ENCODE measurements at places on chromosomes 7 and 10.

DNA sequence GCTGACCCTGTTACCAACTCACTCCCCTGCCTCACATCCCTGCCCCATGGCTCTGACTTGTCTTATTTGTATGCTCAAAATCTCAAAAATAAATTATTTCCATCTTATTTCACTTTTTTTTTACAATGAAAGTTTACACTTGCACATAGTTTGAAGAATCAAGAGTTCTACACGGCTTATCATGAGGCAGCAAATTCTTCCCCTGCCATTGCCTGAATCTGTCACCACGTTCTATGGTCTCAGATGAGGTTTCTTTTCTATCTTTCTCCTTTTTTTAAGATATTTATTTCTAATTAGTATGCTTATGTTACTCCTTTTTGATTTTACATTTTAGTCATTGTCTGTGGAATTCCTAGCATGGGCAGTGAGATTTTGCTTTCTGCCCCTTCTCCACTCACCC lies 28.4 kb downstream of the ARHGAP22 start:
- no peak for DNase-seq

DNA sequence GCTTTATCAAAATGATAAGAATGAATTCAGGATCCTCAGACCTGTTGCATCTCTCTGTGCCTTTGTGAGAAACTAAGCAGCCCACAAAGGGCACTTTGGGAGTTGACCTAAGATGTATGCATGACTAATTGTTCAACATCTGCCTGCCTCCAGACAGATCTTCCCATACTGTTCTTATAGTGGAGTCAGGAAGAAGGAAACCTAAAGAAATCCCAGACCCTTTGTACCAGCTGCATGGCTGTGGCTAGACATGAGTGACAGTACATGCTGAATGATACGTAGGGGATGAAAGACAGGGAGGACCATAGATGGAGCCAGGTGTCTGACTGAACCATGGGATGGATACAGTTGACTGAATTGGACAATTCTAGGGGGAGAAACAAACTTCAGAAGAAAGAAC lies 148.7 kb upstream of the PCGF5 start:
- DNase-seq, result no peak

- DNase-seq, result no peak
Observed at GRCh38 chr7:158055726-158056510, 531.7 kb downstream of the PTPRN2 start.

- DNase-seq, result no peak
Observed at GRCh38 chr10:71440506-71441035, 43.9 kb downstream of the CDH23 start.

GRCh38 chr7:94303695-94304094 lies 91.0 kb upstream of the COL1A2 start:
- DNase-seq, result no peak

GRCh38 chr7:103148131-103148993 lies 537 bp downstream of the NAPEPLD start:
- no peak for DNase-seq

DNA sequence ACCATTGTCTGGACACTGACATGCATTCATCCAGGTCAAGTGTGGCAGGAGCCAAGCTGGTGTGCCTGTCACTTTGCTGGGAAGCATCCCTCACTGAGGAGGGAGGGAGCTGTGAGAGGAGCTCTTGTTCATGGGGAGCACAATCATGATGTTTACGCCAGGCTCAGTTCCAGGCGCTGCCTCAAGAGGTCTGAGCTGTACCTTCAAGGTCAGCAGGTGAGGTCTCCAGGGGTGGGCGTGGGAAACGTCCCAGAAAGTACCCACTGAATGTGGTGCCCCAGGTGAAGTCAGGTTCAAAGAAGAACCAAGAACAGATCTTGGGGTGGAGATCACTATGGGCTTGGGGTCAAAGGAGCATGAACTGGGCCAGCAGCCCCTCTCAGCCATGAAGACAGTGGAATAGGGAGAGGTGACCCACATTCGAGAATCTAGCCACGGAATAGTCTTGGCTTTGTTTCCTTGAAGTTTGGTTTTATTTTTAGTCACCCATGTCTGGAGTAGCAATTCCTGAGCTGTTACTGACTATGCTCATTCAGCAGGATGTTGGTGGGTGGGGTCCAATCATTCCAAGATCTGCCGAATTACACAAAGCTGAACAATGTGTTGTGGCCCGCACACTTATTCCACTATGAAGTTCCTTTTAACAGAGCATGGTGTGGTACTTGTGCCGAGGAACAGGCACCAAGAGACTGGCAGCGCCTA lies 29.3 kb downstream of the NPS start:
- no peak for DNase-seq

DNA sequence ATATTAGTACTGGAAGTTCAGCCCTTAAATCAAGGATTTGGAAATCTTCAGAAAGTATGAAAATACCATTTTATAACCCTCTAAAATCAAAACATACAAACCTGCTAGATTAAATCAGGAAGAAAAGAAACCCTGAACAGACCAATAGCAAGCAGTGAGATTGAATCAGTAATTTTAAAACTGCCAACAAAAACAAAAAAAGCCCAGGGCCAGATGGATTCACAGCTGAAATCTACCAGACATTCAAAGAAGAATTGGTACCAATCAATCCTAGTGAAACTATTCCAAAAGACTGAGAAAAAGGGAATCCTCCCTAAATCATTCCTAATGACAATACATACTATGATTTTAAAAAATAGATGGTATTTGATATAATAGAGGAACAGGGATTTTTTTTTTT lies 70.1 kb downstream of the MCU start:
- DNase-seq, result no peak

- no peak for DNase-seq
Observed at GRCh38 chr7:130174237-130174959, 30.8 kb downstream of the TMEM209 start.

DNA sequence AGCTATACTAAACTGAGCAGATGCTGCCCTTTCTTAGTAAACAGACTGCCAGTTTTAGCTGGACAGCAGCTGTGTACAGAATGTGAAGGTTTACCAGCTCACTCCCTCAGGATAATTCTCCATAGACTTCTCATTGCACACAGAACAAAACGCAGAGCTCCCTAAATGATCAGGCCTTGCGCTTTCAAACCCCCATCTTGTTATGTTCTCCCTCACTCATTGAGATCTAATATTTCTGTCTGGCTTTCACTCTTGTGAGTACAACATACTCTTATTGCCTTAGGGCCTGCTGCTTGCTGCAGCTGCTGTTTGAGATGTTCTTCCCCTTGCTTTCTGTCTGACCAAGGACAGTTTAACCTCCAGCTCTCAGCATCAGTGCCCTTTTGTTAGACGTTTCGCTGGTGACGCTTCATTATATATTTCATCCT lies 17.3 kb downstream of the VWDE start:
- DNase-seq, result no peak

- DNase-seq, result no peak
Observed at GRCh38 chr10:119620241-119621077, 23.7 kb upstream of the TIAL1 start.

GRCh38 chr7:125516194-125516593 lies 586.6 kb upstream of the POT1 start:
- DNase-seq, result no peak

DNA sequence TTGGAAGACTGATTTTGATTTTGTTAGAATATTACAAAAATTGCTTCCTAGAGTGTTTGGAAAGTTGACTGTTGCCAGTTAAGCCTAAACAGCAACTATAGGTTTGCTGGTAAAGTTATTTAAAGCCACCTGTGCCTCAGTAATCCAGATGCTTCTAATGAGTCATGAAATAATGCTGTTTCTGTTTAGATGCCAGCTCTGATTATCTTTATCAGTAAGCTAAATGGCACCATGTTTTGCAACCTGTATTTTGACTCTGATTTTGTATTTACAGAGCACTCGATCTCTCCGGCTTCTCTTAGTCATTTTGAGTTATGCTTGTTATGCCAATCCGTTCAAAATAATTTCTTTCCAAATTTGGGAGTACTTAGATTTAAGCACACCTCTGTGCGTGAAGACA lies 366.1 kb downstream of the EXOC4 start:
- DNase-seq, result no peak

- DNase-seq, result no peak
Observed at GRCh38 chr7:142836426-142836825, 18.4 kb upstream of the EPHB6 start.

DNA sequence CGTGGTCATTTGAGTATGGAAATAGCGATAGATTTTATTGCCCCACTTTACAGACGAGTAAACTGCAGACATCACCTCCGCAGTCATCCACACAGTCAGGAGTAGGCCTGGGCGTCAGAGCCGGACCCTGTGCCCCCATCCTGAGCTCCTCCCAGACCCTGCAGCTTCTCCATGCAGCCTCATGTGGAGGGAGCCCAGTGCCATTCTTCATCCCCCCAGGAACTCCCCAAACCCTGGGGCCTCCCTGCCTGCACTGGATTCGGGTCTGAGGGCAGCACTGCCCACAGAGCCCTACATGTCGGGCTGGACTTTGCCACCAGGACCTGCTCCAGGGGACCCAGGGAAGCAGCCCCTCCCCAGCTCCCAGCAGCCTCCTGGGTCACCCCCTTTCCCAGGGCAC lies 100.8 kb downstream of the MKI67 start:
- DNase-seq, result no peak

DNA sequence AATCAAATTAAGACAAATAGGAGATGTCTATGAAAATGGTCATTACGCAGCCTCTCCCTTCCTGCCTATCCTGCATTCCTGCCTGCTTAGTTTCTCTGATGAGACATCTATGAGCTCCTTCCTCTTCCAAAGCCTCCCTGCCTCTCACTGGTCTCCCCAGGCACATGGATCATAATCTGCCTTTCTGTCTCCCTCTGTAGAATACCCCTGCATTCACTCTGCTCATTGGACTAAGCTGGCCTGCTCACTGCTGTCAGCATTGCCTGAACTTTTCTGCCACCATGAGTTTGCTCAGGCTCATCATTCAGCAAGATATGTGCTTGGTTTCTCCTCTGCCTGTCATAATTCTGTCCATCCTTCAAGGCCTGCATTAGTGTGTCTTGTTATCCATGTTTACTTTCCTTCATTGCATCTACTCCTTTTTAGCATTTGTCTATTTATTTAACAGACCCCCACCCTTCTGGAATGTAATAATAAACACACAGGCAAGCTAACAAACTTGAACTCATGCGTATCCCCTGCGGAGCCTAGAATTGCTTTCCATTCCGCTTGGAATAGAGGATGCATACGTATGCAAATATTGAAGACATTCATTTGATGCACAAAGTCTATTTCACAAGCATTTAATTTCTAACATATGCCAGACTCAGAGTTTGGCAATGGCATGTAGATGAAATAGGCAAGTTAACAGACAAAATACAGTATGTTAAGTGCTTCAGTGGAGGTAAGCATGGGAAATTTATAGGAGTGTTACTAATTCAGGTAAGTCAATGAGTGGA lies 88.3 kb downstream of the PTPRZ1 start:
- DNase-seq, result no peak

- DNase-seq, result no peak
Observed at GRCh38 chr10:42952349-42952748, 124.5 kb upstream of the RET start.

DNA sequence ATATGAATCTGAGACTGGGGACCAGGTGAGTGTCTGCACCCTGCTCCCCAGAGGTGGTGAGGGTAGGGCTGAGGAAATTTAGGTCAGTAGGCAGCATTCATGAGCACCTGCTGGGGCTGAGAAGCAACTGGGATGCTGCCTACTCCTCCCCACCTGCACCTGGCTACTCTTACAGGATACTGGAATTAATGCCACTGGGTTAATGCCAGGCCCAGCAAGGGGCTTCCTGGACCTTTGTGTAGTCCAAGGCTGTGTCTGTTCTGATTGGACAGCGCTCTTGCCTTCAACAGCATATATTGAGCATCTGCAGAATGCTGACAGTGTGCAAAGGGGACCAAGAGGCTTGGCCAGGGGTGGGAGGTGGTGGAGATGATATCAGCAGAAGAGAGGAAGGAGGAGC lies 32.1 kb downstream of the ADCYAP1R1 start:
- no peak for DNase-seq

DNA sequence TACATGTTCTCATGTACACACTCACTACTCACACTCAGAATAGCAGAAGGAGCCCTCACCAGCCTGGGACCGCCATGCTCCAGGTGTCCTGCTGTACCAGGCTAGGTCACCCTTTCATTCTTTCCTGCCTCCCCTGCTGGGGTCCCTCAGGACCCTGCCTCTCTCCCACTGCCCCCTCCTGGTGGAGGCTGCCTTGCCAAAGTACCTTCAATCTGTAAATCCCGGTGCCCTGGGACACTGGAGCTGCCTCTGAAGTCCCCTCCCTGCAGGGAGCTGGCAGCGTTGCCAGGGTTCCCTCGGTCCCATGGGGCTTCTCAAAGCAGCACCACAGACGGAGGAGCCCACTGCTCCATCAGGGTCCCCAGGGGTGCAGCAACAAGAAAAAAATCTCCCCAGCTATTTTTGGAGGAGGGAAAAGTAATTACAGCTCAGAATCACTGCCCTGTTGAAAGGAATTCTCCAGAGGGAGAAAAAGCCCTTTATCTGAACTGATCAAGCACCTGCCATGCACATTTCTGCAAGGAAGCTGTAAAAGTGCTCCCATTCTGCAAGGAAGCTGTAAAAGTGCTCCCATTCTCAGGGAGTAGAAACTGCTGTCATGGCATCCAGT lies 259.9 kb downstream of the PTPRN2 start:
- DNase-seq, result no peak

GRCh38 chr7:102215711-102216110 lies 71.0 kb upstream of the SH2B2 start:
- DNase-seq, result no peak

- no peak for DNase-seq
Observed at GRCh38 chr7:28658381-28658780, 246.1 kb downstream of the CREB5 start.

- DNase-seq, result peak; percentile 32
Observed at GRCh38 chr7:115230882-115231571, 309.1 kb downstream of the MDFIC start.

- no peak for DNase-seq
Observed at GRCh38 chr10:89283936-89284475, 17.8 kb upstream of the IFIT2 start.

GRCh38 chr10:63107943-63108437 lies 25.1 kb upstream of the NRBF2 start:
- DNase-seq, result no peak

GRCh38 chr7:133165001-133165400 lies 83.1 kb upstream of the CHCHD3 start:
- no peak for DNase-seq

DNA sequence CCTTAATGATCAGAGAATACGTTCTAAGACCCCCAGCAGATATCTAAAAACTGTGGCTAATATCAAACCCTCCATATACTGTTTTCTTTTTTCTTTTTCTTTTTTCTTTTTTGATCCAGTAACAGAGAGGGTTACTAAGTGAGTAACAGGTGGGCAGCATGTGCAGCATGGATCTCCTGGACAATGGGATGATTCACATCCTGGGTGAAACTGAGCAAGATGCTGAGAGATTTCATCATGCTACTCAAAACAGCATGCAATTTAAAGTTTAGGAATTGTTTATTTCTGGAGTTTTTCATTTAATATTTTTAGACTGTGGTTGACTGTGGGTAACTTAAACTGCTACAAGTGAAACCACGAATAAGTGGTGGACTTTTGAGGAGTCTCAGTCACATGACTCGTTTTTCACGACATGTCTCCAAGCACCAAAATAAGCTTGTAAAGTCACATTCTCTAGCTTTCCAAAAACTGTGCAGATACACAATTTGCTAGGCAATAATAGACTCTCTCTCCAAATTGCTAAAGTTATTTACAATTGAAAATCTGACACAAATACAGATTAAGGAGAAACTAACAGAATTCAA lies 716.2 kb downstream of the NXPH1 start:
- no peak for DNase-seq

GRCh38 chr10:99394256-99394655 lies 36.2 kb downstream of the GOT1 start:
- no peak for DNase-seq

- peak; percentile 81 for DNase-seq
Observed at GRCh38 chr10:77877441-77878344, 48.9 kb downstream of the DLG5 start.
